Fibroblast of mammary gland (primary cell): ENCODE measurements at places on chromosomes 11 and 22.

- DNase-seq = no peak
Observed at GRCh38 chr11:27592098-27592780, 85.7 kb upstream of the LIN7C start.

GRCh38 chr11:82930734-82931133 is 29.2 kb downstream of the DDIAS start:
- no peak for DNase-seq

DNA sequence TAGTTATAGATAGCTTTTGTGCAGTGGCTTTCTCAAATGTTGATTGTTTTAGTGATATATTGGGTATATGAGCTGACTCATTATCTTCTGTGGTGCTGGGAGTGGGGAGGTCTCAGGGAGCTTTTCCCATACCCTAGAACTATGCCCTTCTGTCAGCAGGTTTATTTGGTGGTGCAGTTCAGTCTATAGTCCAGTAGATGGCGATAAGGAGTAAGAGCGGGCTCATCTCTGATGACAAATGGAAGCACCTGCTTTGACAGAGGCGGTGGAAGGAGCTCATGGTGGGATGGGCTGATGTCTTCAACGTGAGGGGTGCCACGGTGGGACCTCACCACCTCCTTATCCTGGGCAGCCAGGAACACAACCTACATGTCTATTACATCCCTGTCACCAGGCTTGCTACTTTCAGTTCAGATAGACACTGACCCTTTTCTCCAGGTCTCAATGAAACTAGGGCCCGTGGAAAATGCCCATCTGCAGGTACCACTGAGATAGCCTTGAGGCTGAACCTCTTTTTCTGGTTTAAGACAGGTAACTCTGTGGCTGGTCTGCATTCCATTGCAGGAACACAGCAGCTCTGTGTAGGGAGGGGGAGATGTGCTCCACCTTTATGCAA is 13.0 kb upstream of the OR6A2 start:
- peak; percentile 48 for DNase-seq

DNA sequence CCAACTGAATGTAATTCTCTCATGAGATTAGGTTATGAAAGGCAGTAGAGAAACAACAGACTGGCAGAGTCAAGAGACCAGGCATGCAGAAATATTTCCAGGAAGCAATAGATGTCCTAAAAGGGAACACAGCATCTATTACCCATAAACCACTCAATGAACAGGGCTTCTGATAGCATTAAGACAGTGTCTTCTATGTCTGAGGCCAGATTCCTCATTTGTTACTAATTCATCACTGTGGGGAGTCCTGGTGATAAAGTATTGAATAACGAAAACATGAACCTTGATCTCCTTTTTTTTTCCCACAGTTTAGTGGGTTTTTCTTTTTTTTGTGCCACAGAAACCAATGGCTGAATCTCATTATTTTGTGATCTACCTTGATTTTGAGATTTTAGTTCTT is 339.0 kb downstream of the METTL15 start:
- DNase-seq = peak; percentile 35

- no peak for DNase-seq
Observed at GRCh38 chr11:10410844-10411200, 44.2 kb upstream of the AMPD3 start.
